Common myeloid progenitor, CD34-positive (primary cell): ENCODE measurements at places on chromosomes 4 and X.

DNA sequence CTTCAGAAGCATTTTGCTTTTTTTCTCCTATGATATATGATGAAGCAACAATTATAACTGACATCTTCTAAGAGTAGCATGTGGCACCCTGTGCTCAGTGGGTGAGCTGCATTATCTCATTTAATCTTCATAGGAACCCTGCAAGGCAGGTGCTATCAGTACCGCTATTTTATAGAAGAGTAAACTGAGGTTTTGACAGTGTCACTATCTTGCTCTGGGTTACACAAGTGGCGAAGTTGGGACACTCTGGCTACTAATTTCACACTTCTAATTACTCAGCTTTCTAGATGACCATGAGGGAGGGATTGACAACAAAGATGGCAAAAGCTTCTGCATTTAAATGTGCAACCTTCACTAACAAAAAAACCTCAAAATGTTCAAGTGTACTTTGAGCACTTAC, 76.9 kb upstream of the CAMK2D start:
- no peak for DNase-seq

- no peak for DNase-seq
These were observed 134.9 kb upstream of the CXXC4 start for GRCh38 chr4:104629601-104630000.

GRCh38 chr4:92862509-92862908, 558.7 kb downstream of the GRID2 start:
- DNase-seq: no peak

- DNase-seq: no peak
These were observed 1.2 kb downstream of the CTPS2 start for GRCh38 chrX:16711219-16711811.

DNA sequence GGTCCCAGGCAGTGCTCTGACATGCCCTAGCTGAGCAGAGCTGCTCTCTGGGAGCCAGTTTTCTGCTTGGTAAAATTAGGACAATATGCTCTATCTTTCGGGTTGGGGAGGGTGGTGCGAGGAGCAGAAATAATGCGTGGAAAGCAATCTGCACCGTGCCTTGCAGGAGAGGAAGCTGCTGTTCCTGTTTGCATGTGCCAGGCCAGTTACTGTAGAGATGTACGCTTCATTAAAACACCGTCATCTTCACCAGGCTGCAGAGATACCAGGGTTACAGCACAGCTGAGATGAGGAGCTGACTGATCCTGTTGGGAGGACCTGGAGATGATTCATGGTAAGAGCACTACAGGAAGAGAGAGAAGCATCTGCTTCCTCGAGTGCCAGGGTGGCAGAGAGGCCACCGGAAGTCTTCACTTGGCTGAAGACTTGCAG, 29.5 kb upstream of the IRF2 start:
- peak; percentile 94 for DNase-seq

DNA sequence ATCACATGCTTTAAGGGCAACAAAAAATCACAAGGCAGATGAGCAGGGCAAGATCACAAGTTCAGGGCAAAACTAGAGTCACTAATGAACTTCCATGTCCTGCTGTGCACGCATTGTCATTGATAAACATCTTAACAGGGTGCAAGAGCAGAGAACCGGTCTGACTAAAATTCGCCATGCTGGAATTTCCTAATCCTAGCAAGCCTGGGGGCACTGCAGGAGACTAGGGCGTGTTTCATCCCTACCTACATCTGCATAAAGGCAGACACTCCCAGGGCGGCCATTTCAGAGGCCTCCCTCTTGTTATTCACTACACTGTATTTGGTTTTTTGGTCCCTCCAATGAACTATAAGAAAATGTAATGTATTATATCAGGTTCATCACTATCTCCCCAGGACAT, 203.6 kb downstream of the ARHGEF9 start:
- no peak for DNase-seq

DNA sequence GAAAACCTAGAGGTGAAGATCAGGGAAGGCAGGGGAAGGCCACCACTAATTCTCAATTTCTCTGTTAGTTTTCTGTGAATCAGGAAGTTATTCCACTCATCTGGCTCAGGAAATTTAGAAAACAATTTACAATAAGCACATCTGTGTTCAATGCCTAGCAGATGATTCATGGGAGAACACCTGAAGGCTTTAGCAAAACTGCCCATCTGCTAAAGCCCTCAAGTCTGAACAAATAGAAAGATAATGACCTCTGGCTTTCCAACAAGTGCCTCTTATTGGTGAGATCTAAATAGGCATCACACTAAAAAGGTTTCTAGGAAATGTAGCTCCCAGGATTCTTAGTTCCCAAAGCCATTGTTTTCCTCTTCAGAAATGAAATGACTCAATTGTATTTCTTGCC, 122.1 kb upstream of the GNPDA2 start:
- no peak for DNase-seq

GRCh38 chr4:55396308-55397125, 760 bp downstream of the TMEM165 start:
- no peak for DNase-seq

GRCh38 chrX:41332005-41332404, 2.0 kb upstream of the DDX3X start:
- DNase-seq: no peak

DNA sequence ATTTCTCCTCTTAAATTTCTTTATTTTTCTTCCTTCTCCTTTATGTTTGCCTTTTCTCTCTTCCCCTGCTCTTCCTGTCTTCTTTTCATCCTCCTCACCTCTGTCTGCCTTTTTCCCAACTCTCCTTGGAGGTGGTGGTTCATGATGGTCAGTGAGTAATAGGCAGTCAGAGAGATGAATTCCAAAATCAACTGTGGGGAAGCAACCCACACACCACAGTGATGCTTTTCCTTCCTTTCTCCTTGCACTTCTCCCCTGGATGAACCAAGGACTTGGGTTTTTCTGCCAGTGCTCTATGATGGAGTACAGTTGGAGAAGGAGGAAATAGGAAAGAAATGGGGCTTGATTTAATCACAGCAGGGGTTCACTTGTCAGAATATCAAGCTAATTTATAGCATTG, 153.8 kb downstream of the DCK start:
- DNase-seq: no peak

DNA sequence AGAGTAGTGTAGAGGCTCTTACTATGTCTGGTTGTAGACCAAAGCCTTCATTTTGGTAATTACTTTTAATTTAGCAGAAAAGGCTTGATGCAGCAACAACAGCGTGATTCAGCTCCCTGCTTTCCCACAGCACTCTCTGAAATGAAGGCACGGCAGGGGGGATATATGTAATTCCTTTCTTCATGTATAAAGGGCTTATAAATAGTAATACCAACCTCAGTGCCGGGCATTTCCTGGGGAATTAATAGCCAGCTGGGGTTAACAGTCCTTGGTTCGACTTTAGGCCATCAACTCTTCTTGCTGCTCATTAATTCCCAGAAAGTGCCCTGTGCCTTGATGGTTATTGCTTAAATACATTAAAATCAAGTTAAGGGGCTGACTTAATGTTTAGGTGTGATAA, 669.0 kb downstream of the ZNF674 start:
- DNase-seq: no peak

- DNase-seq: no peak
These were observed 75.5 kb downstream of the SHROOM2 start for GRCh38 chrX:9861711-9862110.

- peak; percentile 93 for DNase-seq
These were observed 1.2 kb downstream of the MSN start for GRCh38 chrX:65668377-65669310.

DNA sequence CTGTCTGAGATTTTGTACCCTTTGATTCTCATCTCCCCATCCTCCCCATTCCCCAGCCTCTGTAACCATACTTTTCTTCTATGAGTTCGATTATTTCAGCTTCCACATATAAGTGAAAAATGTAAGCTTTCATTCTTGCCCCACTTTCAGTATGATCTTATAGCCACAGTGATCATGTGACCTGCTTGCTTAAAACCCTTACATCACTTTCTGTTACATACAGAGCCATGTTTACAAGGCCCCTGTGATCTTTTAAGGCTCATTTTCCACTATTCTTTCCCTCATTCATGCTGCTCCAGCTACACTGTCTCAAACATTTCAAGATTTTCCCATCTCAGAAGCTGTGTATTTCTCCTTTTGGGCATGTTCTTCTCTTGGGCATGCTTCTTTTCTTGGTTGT, 147.7 kb downstream of the DCK start:
- DNase-seq: no peak

DNA sequence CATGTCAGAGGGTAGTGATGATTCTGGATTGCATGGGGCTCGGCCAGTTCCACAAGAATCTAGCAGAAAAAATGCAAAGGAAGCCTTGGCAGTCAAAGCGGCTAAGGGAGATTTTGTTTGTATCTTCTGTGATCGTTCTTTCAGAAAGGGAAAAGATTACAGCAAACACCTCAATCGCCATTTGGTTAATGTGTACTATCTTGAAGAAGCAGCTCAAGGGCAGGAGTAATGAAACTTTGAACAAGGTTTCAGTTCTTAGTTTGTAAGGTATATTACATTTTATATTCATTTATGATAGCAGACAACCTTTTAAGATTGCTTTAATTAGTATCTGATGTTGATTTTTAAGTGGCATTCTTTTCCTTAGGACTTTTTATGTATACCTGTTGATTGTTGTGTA, 24.2 kb downstream of the REST start:
- no peak for DNase-seq

- no peak for DNase-seq
These were observed 215.7 kb downstream of the STK32B start for GRCh38 chr4:5266991-5267390.

GRCh38 chr4:123353656-123354055, 42.9 kb upstream of the SPRY1 start:
- no peak for DNase-seq

DNA sequence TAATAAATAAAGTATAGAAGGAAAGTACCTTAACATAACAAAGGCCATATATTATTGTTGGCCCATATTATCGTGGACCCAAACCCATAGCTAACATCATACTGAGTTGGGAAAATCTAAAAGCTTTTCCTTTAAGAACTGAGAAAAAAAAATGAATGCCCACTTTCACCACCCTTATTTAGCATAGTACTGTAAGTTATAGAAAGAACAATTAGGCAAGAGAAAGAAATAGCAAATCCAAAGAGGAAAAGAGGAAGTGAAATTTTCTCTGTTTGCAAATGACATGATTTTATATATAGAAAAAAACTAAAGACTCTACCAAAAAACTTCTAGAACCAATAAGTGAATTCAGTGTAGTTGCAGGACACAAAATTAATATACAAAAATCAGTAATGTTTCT, 1854.6 kb downstream of the PCDH7 start:
- no peak for DNase-seq

- DNase-seq: no peak
These were observed 744.2 kb upstream of the GRIA3 start for GRCh38 chrX:122439831-122440230.

DNA sequence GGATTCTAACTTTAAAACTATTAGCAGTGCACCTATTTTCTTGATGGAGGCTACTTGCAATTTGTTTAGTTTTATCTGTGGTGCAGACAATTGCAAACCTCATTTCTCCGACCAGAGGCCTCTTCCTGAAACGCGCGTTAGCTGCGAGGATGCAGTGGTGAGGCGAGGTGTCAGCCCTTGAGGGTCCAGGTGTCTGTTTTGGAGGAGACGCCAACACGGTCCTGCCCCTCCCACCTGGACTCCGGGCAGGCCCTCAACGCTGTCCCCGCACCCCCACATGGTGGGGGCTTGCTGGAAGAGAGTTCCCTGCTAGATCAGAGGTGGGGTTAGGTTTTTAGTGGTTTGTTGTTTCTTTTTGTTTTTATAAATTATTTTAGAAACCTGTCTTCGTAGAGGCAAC, 34.4 kb downstream of the PCGF3 start:
- DNase-seq: no peak

DNA sequence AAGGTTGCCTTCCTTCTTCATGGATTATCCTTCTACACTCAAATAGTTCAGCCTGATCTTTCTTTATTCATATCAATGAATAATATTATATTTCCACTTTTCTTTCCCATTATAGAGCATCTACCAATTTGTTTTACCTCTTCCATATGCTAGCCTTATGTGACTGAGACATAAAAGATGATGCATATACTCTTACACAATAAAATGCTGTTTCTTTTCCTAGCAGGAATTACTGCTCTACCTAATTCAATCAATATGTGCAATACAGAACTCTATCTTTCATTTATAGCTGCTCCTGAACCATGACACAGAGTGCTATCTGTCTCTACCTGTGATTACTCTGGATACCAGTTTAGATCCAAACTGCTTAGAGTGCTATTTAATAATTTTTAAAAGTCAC, 2334.0 kb downstream of the PCDH7 start:
- DNase-seq: no peak

- peak; percentile 62 for DNase-seq
These were observed 15.2 kb upstream of the PACRGL start for GRCh38 chr4:20684852-20685763.

DNA sequence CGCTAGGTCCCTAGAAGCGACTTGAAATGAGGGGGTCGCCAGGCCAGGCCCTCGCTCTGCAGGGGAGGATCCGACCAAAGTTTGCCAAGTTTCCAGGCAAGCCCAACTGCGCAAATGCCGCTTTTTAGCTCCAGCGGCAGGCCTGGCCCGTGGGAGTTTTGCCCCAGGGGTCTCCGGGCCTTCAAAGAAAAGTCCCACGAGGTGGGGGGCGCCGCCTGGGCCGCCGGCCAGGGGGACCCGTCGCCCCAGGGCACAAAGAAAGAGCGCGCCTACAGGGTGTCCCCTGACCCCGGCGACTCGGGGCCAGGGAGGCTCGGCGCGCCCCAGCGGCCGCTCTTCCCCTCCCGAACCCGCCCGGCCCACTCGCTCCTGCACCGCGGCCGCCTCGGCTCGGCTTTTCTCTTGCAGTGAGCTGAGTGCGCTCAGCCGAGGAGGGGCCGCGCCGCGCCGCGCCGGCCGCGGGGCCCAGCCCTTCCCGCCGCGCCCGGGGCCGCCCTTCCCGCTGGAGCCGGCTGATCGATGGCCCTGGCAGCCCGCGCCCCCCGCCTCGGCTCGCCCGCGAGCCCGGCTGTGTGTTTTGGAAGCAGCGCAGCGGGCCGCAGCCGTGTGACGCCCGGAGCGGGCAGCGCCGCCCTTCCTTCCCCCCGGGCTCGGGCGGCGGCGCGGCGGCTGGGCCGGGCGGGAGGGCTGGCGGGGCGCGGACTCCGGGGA, 754 bp upstream of the KLF3 start:
- peak; percentile 73 for DNase-seq

DNA sequence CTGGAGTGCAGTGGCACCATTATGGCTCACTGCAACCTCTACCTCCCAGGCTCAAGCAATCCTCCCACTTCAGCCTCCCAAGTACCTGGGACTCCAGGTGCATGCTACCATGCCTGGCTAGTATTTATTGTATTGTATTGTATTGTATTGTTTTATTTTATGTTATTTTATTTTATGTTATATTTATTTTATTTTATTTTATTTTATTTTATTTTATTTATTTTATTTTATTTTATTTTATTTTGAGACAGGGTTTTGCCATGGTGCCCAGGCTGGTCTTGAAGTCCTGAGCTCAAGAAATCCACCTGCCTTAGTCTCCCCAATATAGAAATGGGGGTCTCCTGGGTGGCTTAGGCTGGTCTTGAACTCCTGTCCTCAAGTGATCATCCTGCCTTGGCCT, 42.6 kb downstream of the ELF2 start:
- no peak for DNase-seq

DNA sequence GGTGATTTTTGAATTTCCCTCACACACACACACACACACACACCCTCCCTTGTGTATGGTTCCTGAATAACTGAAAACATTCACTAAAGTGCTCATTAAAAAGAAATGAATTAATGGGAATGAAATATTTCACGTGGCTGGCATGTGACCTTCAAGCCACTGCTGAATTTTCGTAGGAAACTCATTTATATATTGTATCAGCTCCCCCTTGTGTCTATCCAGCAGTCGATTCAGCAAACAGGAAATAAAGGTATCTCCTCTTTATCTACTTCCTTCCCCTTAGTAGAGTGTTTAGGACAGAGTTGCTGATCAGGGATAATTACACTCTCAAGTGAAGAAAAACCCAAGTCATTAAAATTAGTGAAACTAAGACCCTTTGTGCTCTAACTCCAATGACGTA, 912.6 kb upstream of the LCORL start:
- no peak for DNase-seq
